ENCODE measurements at places on chromosomes 4 and X. TPM values are rescaled to one million over a fixed set of nuclear protein-coding genes. Genes with fewer than 3 reads are reported as not detected.

PNMA6A gene
- 1.9 TPM for total RNA-seq

TLR8 gene
- total RNA-seq: not detected

GRCh38 chrX:155048977-155049619, 21.8 kb downstream of the CMC4 start:
- no peak for DNase-seq

DNA sequence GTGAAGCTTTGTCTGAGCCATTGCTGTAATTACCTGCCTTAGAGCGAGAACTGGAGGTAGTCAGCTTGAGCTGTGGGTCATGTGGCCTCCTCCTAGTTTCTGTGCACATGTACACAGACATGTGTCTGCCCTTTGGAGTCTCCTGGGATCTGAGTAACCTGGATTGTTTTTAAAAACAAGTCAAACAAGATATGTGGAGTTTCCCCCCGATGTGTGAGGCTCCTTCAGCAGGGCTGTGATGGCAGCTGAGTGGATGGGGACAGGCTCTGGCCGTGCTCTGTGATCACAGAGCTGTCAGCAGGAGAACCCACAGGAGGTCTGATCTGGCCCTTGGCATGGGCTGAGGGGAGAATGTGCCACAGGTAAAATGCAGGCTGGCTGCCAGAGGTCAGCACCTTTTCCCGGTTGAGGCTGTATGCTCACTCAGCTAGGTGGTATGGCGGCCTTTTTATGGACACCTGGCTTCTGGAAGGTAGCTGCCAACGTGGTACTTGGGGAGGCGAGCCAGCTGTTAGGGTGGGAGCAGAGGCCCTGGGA, 38.4 kb downstream of the NOP14 start:
- DNase-seq: no peak

- DNase-seq: no peak
Measured at GRCh38 chr4:16417198-16417597, 190.9 kb upstream of the TAPT1 start.

DNA sequence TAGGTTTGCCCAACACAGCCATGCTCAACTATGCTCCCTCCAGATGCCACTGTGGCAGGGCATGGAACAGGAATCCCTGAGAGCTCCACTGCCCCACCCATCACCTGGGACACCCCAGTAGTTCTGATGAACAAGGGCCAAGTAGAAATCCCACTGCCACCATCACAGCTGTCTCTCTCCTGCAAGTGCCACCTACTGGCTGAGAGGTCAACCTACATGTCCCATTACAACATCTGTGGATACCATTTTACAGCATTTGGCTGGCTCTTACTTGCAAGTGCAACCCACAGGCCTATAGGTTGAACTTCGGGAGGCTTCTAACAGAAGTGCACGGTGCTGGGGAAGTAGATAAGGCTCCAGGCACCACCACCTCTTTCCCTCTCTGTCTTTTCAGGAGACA, 142.5 kb downstream of the CXXC4 start:
- no peak for DNase-seq

NLGN3 gene
- total RNA-seq: 0.84 TPM

DNA sequence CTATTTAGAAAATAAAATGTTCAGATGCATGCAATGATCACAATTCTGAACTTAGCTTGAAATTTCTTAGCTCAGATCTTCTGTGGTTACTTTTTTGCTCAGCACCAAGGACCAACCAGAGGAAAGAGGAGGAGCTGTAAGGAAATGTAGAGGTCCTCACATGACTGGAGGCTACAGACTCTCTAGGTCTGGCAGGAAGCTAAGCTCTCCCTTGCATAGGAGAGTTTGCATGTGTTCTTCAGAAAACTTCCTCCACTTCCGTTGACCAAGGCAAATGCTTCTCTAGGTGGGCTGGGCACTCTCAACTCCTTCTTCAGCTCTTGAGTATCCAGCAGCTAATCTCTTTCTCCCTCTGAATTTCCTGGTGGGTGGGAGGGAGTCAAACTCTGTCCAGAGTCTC, 119.6 kb downstream of the BTC start:
- no peak for DNase-seq

DNAAF6 gene
- total RNA-seq: not detected

DNA sequence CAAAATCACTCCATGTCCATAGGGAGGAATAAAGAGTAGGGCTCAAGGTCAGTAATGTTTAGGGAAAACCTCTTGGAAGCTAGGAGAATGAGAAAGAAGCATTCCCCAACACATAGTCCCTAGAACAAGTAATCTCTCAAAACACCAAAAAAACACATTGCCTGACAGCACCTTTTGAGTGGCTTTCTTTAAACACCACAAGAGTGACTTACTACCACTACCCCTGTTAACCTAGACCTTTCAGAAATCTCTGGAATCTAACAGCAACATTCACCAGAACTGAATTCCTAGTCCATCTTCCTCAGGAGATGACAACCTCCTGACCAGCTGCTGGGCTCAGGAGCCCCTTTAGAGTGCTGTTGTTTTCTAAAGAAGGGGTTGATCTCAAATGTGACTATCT, 142.2 kb downstream of the SOWAHB start:
- DNase-seq: peak; percentile 51

DNA sequence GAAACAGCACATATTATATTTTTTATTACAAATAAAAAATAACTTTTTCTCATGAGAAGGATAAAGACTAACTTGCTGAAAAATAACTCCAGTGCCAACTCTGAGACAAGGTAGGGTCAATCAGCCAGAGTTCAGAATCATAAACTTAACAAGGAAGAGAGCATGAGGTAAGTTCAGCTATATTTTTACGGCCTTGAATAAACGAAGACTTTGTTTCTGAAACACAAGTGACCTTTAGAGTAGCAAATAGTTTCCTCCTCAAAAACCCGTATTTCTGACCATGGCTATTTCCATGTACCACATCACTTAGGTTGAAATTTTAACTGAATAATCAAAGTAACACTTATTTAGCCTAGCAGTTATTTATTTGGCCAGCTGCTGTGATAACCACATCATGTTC, 45.5 kb downstream of the PRDM5 start:
- DNase-seq: no peak

DNA sequence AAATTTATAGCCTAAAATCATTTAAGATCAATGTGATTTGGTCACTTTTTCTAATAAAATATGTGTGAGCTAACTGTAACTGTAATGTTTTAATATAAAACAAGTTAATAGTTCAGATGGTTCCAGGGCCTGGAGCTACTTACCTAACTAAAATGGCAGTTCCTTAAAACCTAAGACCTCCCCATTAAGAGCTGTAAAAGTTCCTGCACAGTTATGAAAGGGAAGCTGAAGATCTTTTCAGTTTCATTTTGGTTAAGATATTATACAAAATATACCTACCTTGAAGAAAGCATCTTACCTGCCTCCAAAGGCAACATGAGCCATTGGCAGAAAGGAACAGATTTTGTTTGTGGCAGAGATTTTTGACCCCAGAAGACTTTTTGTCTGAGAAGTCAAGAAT, 30.1 kb downstream of the HPF1 start:
- no peak for DNase-seq

DNA sequence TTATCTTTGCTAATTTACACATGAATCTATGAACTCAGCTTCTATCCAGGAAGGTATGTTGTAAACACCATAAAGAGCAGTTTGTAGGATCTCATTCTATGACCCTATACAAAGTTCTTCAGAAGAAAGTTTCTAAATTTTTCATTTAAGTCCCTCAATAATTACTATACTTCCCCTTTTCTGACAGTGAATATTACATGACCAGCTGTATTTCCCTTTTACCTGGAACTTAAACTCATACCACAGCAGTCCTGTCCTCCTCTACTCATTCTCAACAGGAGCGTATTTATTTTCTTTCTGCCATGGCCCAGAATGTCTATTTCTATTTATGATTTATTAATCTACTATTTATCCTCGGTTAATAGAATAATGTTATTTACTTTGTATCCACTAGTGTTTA, 15.8 kb downstream of the RASGEF1B start:
- DNase-seq: no peak

COL4A6 gene
- total RNA-seq: 8.1 TPM

GRCh38 chr4:93994175-93994994, 165.8 kb downstream of the ATOH1 start:
- no peak for DNase-seq

DNA sequence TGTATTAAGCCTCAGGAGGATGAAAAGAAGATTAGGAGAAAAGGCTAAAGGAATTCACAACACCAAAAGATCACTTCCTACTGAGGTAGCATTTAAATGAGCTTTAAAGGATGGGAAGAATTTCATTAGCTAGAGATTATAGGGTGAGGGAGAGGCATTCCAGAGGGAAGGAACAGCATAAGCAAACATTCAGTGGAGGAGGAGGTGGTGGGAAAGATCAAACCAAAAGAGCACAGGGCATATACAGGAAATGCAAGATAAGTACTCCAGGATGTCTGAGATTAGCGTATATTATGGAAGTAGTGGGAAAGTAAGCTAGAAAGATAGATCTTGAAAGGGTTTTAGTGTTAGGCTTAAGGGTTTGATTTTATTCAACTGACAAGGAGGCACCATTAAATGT, 84.8 kb downstream of the COL4A6 start:
- DNase-seq: no peak

Data from astrocyte (in vitro differentiated cells and primary cell).